Stimulated activated CD8-positive, alpha-beta memory T cell treated with anti-CD3 and anti-CD28 coated beads, Interleukin-2, amount 100 ng/mL, for 1 hour (primary cell): ENCODE measurements at places on chromosomes 13 and 19.

- DNase-seq, result no peak
These were observed 58.5 kb upstream of the GPR12 start for GRCh38 chr13:26819046-26819445.

DNA sequence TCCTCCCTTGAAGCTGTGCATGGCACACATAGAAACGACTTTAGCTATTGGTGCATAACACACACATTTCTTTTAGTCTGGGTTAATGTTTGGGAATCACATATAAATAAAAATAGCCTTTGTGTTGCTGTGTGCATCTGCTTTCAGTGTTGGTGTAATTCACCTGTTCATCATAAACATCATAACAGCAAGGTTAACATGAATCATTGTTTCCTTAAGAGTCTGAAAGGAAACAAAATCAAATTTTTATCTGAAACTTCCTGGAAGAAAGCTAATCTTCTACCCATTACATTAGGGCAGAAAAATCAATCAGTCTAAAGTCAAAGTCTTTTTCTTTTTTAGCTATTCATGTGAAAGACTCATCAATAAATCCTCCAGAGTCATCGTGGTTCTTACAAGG, 35.0 kb upstream of the TNFSF11 start:
- no peak for DNase-seq

- DNase-seq, result no peak
These were observed 35.0 kb upstream of the NANOS3 start for GRCh38 chr19:13841962-13842290.

- no peak for DNase-seq
These were observed 17.9 kb downstream of the SLAIN1 start for GRCh38 chr13:77715233-77715891.
